NB4 (cell line): ENCODE measurements at places on chromosomes 5 and 9.

GRCh38 chr5:132763181-132764036 is 13.6 kb downstream of the SEPTIN8 start:
- DNase-seq: no peak

DNA sequence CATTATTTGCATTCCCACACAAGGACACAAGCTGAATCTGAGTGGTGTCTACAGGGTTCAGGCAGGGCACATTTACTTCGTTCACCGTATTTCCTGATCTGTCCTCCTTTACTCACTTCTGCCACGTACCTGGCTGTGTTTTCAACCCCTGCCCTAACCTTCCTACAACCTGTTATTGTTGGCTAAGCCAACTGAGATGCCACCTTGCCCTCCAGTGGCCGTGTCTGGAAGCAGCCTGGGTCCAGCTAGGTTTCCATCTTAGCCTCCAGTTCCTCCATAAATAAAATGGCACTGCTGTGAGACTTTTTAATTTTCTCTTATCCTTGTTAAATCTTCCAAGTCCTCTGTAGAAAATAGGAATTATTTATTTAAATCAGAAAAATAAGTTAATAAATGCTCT is 64.8 kb downstream of the ATP10B start:
- peak; percentile 18 for DNase-seq

- DNase-seq: no peak
Measured at GRCh38 chr5:14428302-14429081, 153.1 kb upstream of the OTULINL start.

DNA sequence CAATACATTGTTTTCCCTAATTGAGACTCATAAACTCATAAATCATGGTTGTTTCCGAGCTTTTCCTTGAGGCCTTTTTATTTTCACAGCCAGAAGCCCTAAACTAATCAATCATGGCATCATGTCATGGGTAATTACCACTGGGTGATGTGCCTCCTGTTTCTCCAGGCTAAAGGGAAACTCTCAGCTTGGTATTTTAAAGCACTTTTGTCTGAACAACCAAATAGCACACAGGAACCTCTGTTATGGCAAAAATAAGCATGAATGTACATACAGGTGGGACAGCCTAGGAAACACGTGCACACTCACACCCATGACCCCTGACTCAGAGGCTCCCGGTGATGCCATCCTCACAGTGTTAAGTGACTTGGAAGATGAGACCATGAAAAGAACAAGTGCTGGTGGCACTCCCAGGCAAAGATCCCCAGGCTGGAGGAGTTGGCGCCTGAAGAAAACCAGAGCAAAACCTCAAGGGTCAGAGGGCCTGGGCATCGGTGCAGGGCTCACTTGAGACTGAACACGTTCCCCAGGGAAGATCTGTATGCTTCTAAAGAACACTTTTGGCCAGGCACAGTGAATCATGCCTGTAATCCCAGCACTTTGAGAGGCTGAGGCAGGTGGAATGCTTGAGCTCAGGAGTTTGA is 154.3 kb downstream of the ROR2 start:
- peak; percentile 25 for DNase-seq

DNA sequence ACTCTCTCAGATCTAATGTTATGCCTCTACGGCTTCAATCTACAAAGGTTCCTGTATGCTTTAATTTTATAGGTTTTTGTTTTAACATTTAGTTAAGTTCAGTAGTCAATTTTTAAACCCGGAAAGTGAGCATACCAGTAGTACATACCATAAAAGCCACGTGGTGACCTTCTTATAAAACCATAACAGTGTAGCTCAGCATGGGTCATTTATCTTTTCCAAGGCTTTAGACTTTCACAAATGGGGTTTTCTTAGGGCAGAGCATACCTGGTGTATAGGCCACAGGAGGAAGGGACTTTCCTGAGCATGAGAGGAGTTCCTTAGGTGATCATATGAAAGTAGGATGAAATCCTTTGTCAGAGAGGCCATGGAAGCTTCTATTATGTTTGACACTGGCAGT is 23.2 kb downstream of the ECM2 start:
- no peak for DNase-seq

- peak; percentile 15 for DNase-seq
Measured at GRCh38 chr5:65480306-65480865, 1.3 kb downstream of the ADAMTS6 start.

DNA sequence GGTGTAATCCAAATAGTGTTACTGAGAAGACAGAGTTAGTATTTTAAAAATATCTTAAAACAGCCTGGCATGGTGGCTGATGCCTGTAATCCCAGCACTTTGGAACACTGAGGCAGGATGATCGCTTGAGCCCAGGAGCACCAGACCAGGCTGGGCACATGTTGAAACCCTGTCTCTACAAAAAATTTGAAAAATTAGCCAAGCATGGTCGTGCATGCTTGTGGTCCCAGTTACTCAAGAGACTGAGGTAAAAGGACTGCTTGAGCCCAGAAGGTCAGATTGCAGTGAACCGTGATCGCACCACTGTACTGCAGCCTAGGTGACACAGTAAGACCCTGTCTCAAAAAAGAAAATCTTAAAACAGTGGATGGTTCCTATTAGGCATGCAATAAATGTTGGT is 12.4 kb downstream of the IFNA1 start:
- peak; percentile 2 for DNase-seq

DNA sequence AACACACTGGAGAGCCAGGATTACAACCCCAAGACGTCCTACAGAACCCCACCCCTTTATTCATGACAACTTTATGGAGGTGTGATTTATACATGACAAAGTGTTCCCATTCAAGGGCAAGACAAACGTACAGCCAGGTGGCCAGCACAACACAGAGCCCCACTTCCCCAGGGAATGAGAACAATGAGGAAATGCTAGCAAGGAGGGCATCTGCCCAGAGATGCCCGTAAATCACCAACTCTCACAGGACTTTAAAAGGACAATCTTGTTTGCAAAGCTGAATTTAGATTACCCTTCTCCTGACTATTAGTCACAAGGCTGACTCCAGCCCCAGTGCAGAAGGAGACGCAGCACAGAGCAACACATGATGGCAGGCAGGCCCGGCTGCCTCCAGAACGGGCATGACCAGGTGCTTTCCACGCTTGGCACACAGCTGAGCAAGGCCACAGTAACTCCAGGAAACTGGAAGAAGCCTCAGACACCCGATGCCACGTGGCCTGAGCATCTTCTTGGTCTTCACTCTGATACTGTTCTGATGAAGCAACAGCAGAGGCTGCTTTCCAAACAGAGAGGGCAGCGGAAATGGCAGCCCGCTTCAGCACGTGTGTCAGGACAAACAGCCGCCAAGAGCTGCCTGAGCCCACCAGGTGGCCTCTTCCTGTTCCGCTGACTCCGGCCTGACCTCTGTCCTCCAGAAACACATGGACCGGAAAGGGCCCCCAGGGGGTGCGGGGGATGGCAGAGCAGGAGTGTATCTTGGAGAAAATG is 51.4 kb downstream of the ROR2 start:
- DNase-seq: peak; percentile 98
